Activated T-helper 1 cell treated with anti-CD3 and anti-CD28 coated beads, Interleukin-2, amount 50 U/mL, for 16 hours (primary cell): ENCODE measurements at places on chromosomes 6 and 20.

- no peak for DNase-seq
These were observed 303.4 kb downstream of the TAF4 start for GRCh38 chr20:61762167-61762710.

- DNase-seq = no peak
These were observed 249.5 kb downstream of the ADGRG6 start for GRCh38 chr6:142551274-142551811.

- no peak for DNase-seq
These were observed 88.1 kb downstream of the CEP162 start for GRCh38 chr6:84139311-84139710.

GRCh38 chr20:14801591-14802325, 464.3 kb upstream of the FLRT3 start:
- no peak for DNase-seq

- DNase-seq = no peak
These were observed 148.5 kb upstream of the DEFB112 start for GRCh38 chr6:50198245-50198644.

- DNase-seq = no peak
These were observed 246.8 kb downstream of the ADGRG6 start for GRCh38 chr6:142548566-142548965.

DNA sequence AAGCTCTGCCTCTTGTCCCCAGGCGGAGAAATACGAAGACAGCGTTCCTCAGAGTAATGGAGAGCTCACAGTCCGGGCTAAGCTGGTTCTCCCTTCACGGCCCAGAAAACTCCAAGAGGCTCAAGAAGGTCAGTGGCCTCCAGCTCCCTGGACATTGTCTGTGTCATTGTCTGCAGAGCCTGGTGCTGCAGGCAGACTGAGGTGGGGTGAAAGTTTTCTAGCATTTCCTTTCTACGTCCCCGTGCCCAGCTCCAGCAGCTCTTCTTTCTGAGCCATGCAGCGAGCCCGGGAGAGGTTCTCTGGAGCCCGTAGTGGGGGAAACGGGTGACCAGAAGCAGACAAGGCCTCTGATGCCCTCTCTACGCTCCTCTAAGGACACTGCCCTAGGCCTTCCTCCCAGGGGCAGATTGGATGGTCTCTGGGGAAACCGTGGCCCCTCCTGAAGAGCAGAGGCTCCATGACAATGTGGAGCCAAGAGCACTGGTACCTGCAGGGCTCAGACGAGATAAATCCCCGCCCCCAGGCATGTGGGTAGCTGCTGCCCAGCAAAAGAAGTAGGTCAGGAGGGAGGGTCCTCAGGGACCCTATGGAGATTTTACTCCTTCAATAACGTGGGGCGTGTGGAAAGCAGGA, 58.4 kb downstream of the EZR start:
- DNase-seq = no peak

DNA sequence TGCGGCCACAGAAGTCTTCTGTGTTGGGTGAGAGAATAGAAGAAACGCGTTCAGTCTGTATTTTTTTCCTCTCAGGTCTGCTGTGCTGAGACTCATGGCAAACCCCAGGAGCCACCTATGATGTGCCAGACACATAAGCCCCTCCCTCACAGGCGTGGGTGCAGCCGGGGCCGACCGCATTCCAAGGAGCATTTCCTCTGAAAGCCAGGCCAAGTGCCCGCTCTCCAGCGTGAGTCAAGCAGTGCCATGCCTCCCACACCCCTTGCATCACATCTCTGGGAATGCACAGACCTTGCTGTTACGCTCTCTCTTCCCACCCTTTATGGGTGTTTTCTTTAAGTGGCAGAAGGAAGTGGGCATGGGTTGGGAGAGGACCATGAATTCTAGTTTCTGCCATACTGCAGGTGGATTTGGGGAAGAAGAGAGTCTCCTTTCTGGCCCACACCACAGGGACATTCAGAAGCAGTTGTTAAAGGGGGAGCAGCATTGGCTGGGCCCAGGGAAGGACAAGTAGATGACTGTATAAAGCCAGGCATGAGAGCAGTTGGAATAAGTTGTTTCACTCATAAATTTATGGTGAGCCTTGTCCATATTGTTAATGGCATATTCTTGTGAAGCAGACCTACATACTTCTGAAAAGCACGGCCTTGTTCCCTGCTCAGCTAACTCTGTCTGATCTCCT, 37.1 kb upstream of the TFAP2A start:
- no peak for DNase-seq

DNA sequence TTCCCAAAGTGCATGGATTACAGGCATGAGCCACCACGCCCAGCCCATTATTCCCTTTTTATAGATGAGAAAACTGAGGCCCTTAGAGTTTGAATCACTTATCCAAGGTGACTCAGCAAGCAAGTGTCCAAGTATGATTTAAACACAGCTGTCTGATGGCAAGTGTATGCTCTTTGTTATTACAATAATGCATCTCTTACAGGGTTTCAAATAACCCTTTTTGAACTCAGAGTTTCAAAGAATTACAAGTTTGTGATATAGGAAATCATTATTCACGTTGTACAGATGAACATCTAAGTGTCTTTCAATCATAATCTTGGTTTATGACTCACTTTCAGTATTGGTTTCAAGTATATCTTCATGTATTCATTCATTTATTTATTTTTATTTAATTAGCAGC, 63.0 kb downstream of the CD83 start:
- DNase-seq = no peak

GRCh38 chr20:64023361-64024140, 12.4 kb upstream of the C20orf204 start:
- no peak for DNase-seq

DNA sequence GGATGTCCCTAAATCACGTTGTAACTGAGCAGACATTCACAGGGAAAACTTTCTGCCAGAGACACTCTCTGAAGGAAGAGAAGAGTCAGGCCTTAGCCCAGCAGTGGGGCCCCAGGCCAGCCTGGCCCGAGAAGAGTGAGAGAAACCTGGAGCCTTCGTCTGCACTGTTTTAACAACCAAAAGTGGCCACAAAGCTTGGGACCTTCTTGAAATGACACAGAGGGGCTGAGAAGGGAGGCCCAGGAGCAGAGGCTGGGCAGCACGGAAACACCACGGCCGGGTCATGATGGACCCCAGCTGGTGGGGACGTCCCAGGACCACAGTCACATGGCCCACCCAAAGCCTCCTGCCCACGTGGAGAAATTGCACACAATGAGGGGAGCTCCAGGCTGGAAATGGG, 126.8 kb upstream of the THBS2 start:
- no peak for DNase-seq

DNA sequence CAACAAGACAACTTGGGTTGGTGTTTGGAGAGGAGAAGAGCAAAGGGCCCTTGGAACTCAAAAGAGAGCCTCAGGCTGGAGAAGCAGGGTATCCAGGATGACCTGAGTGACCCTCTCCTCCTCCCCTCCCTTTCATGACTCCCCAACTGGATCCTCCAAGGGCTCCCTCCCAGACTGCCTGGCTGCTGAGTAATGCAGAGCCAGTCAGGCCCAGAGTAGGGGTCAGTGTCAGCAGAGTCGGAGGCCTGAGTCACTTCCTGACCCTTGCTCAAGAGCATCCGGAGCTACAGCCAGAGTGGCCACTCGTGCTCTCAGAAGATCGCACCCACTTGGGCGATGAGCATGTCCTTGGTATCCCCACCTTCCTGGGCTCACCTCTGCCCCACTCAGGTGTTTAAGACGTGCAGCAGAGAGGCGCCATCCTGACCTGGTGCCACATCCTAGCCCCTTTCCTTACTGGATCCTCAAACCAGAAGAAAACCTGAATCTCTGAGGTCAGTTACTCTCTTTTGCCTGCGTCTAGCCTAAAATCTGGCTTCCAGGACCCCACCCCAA, 2.8 kb upstream of the MAPK13 start:
- no peak for DNase-seq

- DNase-seq = no peak
These were observed 8.7 kb upstream of the RAMACL start for GRCh38 chr6:166595061-166595780.

- DNase-seq = no peak
These were observed 10.2 kb downstream of the ADA start for GRCh38 chr20:44641325-44641724.

GRCh38 chr6:137767911-137768690, 99.0 kb upstream of the TNFAIP3 start:
- no peak for DNase-seq

DNA sequence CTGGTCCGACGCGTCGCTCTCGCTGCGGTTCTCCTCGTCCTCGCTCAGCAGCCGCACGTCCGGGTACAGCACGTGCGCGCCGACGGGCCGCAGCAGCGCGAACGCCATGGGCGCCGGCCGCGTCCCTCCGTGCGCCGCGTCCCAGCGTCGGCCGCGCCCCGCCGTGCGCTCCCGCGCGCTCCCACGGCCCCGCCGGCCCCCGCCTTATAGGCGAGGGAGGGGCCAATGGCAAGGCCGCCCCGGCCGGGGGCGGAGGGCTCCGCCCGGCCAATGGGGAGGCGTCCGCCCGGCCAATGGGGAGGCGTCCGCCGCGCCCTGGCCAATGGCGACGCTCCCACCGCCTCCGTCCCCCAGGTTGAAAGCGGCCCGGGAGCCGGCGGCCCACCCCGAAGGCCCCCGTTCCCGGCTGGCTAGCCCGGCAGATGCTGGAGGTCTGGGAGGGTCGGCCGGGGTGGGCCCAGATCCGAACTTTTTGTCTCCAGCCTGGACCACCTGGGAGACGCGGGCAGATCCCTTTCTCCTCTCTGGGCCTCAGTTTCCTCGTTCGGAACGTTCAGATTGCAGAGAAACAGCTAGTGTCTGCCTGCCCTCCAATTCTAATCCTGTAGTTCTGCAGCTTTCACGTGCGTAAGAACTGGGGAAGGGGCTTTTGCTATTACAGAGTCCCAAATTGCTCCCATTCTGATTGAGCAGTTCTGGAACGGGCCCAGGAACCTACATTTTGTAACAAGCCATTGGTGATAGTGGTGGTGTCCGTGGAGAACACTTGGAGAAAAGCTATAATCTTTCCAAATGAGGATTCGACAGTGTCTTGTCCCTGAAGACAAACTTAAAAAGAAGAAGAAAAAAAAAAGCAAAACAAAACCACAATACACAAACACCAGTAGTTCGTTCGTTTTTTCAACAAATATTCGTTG, at the start of gene TCF15:
TSS of gene TCF15 (minus strand) at position 180 of the 917 bp plus-strand sequence. CDS start at position 108, 72 bp downstream.
- DNase-seq = no peak

GRCh38 chr6:45822873-45823272, 192.8 kb downstream of the CLIC5 start:
- DNase-seq = no peak

- no peak for DNase-seq
These were observed 202.6 kb upstream of the HEY2 start for GRCh38 chr6:125546841-125547251.

DNA sequence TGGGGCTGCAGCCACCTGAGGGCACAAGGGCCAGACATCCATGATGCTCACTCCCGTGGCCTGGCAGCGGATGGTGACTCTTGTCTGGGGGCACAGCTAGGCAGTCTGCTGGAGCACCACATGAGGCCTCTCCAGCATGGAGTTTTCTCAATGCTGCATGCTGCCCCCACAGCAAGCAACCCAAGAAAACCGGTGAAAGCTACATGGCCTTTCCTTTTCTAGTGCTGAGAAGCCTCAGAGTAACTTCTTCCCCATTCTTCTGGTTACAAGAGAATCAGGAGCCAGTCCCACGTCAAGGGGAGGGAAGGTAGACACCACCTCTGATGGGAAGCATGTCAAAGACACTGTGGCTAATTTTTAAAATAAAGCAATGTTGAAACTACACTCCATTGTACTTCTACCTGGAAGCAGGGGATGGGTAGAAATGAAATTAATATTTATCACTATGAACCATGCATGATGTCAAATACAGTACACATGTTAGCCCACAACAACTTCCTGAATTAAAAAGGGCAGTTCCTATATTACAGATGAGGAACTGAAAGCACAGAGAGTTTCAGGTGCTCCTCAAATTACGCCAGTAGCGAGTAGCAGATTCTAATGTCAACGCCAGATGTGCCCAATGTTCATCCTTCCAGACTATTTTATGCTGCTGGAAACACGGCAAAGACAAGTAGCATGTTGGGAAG, 101.5 kb downstream of the LAMP5 start:
- DNase-seq = no peak

GRCh38 chr6:155177363-155177961, 86.4 kb upstream of the CLDN20 start:
- DNase-seq = no peak

DNA sequence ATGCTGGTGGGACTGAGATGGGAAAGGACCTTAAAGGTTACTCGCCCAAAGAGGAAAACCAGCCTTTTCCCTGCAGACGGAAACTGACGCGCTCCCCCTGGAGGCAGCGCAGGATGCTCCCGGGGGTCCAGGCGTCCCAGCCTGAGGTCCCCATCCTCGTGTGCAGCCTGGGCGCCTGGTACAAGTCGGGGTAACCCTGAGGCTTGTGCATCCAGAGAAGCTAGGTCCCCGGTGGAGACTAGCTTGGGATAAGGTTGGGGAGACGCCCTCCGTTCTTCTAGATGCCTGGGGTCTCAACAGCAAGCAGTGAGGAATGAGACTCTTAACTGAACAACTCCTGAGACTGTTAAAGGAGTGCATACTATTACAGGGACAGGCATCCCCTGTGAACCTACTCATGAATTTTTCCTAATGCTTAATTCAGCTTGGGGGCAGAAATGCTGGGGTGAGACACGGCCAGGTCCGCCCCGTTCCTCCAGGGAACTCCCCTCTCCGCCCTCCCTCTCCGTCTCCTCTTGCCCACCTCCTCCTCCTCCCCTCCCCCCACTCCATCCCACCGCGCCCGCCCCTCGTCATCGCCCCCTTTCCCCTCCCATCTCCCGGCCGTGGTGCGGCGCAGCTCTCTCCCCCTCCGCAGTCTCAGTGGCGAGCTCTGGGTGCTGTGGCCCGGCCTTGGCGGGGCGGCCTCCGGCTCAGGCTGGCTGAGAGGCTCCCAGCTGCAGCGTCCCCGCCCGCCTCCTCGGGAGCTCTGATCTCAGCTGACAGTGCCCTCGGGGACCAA, at the start of gene PRSS35:
TSS of gene PRSS35 (plus strand) at position 634 of the 781 bp plus-strand sequence. CDS start 10,908 bp downstream, outside the sequence.
- no peak for DNase-seq

- DNase-seq = no peak
These were observed 40.7 kb downstream of the MAP3K5 start for GRCh38 chr6:136751522-136751956.
